HCT116 (cell line): ENCODE measurements at places on chromosomes 16 and 17.
A peak's percentile ranks its signal among the peaks of the same experiment; 100 is the strongest.

DNA sequence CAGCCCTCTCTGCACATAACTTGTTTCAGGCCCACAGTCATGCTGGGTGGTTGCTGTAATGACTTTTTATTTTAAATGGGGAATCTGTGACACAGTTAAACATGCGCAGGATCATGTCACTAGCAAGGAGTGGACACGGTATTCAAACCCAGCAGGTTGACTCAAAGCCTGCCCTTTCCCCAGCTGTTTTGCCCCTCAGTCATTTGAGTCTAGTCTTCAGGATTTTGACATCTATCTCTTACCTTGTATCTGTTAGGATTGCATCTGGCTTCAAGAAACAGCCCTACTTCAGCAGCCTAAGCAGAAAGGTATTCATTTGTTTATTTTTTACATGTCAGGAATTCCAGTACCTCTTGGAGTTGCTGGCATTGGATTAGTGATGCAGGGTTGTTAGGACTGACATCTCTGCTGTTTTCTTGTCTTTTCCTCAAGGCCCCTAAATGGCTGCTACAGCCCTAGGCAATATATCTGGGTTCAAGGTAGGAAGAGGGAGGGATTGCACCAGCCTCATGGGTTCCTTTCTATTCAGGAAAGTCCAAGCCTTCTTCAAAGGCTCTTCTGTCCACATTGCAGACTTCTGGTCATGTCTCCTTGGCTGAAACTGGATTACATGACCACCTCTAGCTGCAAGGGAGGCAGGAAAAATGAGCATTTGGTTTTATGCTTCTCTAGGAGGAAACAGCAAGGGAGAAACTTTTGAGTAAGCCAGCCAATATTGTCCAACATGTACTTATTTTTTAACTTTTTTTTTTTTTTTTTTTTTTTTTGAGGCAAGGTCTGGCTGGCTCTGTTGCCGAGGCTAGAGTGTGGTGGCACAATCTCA is 22.8 kb downstream of the ABCC1 start:
- no peak for DNase-seq
- no peaks in the 10 kb centered on the region for H3K27me3 ChIP-seq
- peaks cover 28% of the 10 kb centered on the region; the same call in 1 of the 2 replicates for H3K36me3 ChIP-seq
- no peak overlapping the region for H3K4me3 ChIP-seq
- H3K27ac ChIP-seq: no peak overlapping the region
- peaks cover 19% of the 10 kb centered on the region for H3K4me1 ChIP-seq

DNA sequence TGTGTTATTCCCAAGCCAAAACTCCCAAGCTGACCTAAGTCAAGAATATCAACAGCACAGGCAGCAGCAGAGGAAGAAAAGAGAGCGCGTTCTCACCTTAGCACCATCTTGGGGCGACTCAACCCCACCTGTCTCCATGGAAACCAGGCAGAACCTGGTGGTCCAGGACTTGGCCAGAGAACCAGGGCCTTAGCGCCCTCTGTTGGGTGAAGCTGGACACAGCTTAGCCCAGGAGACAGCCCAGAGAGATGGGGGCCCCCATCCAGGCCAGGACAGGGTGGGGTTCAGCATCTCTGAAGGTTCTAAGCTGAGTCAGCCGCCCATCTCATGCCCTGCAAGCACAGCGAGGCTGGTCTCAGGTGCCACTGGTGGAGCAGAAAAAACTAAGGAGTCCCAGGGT is 60.1 kb upstream of the TMEM132E start:
- no peak overlapping the region for H3K4me3 ChIP-seq
- H3K4me1 ChIP-seq: no peaks in the 10 kb centered on the region
- DNase-seq: no peak
- H3K27ac ChIP-seq: no peak overlapping the region
- no peaks in the 10 kb centered on the region for H3K36me3 ChIP-seq

DNA sequence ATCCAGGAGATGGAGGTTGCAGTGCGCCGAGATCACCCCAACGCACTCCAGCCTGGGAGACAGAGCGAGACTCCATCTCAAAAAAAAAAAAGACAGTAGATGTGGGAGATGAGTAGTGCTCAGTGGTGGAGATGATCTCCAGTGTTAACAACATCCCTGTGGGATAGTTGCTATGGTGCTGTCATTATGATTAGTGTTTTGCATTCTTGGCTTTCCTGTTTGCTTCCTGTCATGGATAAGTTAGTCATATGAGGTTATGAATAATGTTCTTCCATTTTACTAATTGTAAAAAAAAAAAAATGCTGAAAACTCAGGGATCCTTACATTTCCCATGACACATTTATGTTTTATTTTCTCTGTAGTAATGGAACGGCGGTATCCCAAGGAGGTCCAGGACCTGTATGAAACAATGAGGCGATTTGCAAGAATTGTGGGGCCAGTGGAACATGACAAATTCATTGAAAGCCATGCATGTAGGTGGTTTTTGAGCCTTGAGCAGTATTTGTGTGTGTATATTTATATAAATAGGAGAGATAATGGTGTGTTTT is 24.5 kb upstream of the DUSP14 start:
- H3K4me3 ChIP-seq: no peak overlapping the region
- DNase-seq: no peak
- H3K4me1 ChIP-seq: 0 out of 2 replicates have a peak, but pooled peaks cover 2% of the 10 kb centered on the region
- no peak overlapping the region for H3K27ac ChIP-seq

GRCh38 chr17:9050801-9051401 is 29.6 kb downstream of the NTN1 start:
- no peaks in the 10 kb centered on the region for H3K27me3 ChIP-seq
- H3K27ac ChIP-seq: peak overlapping the region; percentile 77
- no peak overlapping the region for H3K4me3 ChIP-seq
- H3K36me3 ChIP-seq: no peaks in the 10 kb centered on the region
